ENCODE measurements at places on chromosomes 5 and 9. TPM values are rescaled to one million over a fixed set of nuclear protein-coding genes. Genes with fewer than 3 reads are reported as not detected.

DNA sequence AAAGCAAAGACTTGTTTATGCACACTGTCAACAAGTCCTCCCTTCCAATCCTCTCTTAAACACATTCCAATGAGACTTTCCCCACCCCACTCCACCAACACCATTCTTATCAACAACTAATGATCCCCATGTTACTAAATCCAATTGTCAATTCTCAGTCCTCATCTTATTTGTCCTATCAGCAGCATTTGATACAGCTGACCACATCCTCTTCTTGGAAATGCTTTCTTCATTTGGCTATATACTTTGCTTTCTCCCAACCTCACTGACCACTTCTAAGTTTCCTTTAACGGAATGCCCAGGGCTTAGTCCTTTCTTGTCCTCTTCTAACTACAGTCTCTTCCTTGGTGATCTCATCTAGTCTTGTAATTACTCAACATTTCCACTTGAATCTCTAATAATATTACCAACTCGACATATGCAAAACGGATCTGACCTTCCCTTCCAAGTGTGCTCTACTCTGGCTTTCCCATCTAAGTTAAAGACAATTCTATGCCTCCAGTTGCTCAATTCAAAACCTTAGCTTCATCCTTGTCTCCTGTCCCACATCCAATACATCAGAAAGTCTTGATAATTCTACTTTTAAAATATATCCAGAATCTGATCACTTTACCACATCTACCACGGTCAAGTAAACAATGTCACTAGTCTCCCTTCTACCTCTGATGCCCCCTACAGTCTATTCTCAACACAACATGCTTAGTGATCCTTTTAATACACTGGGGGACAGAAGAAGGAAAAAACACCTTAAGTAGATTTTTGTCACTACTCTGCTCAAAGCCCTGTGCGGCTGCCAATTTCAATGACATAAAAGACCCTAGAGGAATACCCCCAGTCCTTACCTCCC, 25.5 kb downstream of the AGTPBP1 start:
- H3K36me3 ChIP-seq: no peaks in the 10 kb centered on the region
- peak overlapping the region; percentile 37 for H3K4me3 ChIP-seq
- peaks cover 16% of the 10 kb centered on the region for H3K4me1 ChIP-seq
- H3K27me3 ChIP-seq: no peaks in the 10 kb centered on the region
- DNase-seq: peak; percentile 48

GRCh38 chr5:124923131-124923530, 176.7 kb upstream of the ZNF608 start:
- peak overlapping the region; percentile 86 for H3K27ac ChIP-seq
- H3K27me3 ChIP-seq: no peaks in the 10 kb centered on the region
- H3K4me1 ChIP-seq: peaks cover 30% of the 10 kb centered on the region
- no peak overlapping the region for H3K4me3 ChIP-seq
- H3K36me3 ChIP-seq: no peaks in the 10 kb centered on the region

DNA sequence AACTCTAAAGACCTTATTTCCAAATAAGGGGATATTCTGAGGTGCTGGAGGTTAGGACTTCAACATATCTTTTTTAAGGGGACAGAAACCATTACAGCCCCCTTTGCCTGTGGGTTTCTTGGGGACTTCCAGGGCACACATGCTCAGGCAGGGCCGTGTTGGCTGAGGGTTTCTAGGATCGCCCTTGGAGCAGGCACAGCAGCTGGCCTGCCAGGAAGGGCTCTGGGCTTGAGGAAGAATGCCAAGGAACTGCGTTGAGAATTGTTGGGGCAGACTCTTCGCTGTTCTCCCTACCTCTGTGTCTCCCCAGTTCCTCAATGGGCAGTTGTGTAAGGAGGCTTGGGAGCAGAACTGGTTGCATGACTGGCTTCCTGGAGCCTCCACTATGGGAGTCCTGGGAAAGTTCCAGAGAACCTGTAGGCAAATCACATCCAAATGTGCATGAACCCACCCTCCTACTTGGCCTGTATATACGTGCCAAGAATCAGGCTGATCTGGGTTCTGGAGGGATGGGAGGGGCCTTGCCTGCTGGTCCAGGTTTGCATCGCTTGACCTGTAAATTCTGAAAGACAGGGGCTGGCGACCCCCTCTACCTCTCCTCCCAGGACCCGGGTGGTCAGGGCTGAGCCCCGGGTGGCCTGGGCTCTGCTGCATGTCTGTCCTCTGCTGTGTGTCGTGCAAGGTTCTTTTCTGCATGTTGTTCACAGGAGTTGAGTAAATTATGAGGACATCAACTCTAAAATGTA, 65.5 kb downstream of the HSPA4 start:
- H3K27ac ChIP-seq: no peak overlapping the region
- H3K36me3 ChIP-seq: no peaks in the 10 kb centered on the region
- DNase-seq: no peak
- H3K4me1 ChIP-seq: peaks cover 3% of the 10 kb centered on the region
- H3K27me3 ChIP-seq: no peaks in the 10 kb centered on the region

GRCh38 chr5:14732991-14733390, 68.5 kb downstream of the OTULIN start:
- no peak overlapping the region for H3K27ac ChIP-seq
- H3K4me1 ChIP-seq: no peaks in the 10 kb centered on the region
- no peak for DNase-seq
- H3K4me3 ChIP-seq: no peak overlapping the region
- H3K27me3 ChIP-seq: no peaks in the 10 kb centered on the region

- no peaks in the 10 kb centered on the region for H3K27me3 ChIP-seq
- H3K27ac ChIP-seq: no peak overlapping the region
- H3K36me3 ChIP-seq: no peaks in the 10 kb centered on the region
- no peak overlapping the region for H3K4me3 ChIP-seq
Observed at GRCh38 chr5:760363-761058, 24.0 kb downstream of the ZDHHC11B start.

DNA sequence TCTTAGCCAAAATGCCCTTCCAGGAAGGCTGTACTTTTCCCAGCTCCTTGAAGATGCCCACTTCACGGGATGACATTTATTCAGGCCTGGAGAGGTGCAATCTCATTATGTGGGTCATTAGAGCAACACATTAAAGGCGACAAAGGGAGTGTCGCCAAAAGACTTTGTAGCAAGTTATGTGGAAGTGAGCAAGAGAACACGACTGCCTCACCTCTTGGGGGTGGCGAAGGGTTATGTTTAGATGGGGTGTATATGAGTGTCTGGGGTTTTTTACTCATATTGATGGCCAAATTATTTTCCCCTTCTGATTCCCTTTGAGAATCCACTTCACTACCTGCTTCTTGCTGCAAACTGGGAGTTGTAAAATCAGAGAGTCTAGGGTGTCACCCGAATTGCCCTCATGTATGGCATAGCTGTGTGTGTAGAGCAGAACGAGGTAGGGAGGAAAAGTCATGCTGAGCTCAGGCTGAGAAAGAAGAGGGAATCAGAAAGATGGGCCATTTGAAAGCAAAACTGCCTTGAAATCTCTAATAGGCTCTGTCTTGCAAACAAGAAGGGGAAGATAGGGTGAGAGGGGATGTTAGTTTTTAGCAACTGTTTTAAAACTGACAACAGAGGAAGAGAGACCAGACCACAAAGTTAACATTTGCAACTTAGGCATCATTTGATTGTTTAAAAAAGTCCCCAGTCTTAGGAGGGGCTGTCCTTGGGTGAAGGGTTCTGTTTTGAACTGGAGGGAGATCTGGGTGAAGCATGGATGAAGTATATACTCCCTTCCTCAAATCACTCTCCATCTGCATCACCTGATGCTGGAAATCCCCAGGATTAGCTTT, 97.1 kb upstream of the IL12B start:
- H3K27me3 ChIP-seq: no peaks in the 10 kb centered on the region
- peak; percentile 73 for DNase-seq
- H3K36me3 ChIP-seq: no peaks in the 10 kb centered on the region
- peaks cover 48% of the 10 kb centered on the region for H3K4me1 ChIP-seq
- H3K27ac ChIP-seq: peak overlapping the region; percentile 10

GRCh38 chr9:92963831-92964606, 16.7 kb downstream of the FGD3 start:
- H3K4me3 ChIP-seq: peak overlapping the region; percentile 72
- peaks cover 32% of the 10 kb centered on the region for H3K4me1 ChIP-seq
- no peaks in the 10 kb centered on the region for H3K27me3 ChIP-seq
- peak; percentile 80 for DNase-seq
- H3K27ac ChIP-seq: peak overlapping the region; percentile 97
- H3K36me3 ChIP-seq: no peaks in the 10 kb centered on the region

DNA sequence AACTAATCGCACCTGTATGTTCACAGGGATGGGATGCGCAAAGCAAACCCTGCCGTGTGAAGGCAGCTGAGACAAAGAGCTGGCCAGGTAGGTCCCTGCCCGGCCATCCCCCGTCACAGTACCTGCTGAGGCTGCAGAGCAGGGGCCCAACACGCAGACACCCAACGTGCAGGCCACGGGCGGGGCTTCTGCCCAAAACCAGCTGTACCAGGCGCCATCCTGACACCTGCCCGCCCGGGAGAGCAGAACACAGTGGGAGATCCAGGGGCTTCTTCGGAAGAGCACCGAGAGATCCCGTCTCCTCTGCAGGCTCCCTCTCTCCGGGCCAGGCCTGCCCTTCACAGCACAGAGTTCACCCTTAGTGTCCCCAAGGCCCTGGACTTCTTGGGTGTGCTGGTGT, 28.4 kb downstream of the ABO start:
- no peaks in the 10 kb centered on the region for H3K36me3 ChIP-seq
- no peak for DNase-seq
- no peak overlapping the region for H3K4me3 ChIP-seq
- no peak overlapping the region for H3K27ac ChIP-seq
- no peaks in the 10 kb centered on the region for H3K27me3 ChIP-seq
- no peaks in the 10 kb centered on the region for H3K4me1 ChIP-seq

DNA sequence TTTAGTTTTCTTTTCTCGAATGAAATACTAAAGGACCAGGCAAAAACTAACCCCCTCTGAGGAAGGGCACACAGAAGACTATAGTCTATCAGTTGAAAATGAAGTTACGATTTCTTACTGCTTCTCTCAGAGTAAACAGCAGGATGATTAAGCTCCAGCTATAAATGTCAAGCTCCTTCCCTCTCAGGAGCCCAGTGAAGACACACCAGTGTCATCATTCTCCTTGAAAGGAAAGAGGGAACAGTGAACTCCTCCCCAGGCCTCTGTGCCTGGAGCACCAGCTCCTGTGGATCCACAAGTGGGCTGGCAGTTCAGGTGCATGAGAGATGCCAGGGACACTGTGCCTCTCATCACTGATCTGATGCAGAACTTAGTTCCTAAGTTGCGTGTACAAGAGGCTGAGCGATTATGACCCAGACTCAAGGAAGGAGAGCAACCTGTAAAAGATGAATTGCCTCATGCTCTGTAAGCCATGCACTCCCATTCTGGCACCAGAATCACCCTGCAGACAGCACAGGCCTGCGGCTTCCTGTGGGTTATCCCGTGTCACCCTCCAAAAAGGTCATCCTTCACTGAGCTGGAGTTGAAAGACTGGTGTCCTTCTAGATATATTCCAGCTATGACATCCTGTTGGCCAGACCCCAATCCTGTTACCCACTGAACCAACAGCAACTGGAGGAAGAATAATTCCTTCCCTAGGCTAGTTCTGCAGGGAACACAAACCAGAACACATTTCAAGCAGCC, 394.0 kb downstream of the SEMA5A start:
- H3K27ac ChIP-seq: no peak overlapping the region
- no peak overlapping the region for H3K4me3 ChIP-seq
- H3K27me3 ChIP-seq: no peaks in the 10 kb centered on the region
- no peak for DNase-seq
- H3K4me1 ChIP-seq: no peaks in the 10 kb centered on the region

DNA sequence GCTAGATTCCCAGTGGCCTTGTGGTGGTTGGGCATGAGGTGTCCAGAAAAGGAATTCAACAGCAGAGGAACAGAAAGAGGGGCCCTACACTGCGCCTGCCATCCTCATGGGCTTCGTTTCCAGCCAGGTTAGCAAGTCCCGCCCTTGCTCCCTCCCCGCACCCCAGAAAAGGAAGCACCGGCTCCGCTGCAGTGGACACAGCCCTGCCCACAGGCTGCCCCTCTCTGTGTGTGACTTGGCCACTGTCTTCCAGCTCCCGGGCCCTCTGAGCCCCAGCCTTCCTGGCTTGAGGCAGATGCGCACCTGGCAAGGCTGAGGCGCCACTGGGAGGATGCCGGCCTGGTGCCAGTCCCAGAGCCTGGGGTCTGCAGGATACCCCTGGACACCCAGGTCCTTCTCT, 305.0 kb upstream of the IRX4 start:
- H3K27ac ChIP-seq: no peak overlapping the region
- no peak for DNase-seq
- no peaks in the 10 kb centered on the region for H3K27me3 ChIP-seq
- no peaks in the 10 kb centered on the region for H3K36me3 ChIP-seq
- H3K4me1 ChIP-seq: no peaks in the 10 kb centered on the region

DNA sequence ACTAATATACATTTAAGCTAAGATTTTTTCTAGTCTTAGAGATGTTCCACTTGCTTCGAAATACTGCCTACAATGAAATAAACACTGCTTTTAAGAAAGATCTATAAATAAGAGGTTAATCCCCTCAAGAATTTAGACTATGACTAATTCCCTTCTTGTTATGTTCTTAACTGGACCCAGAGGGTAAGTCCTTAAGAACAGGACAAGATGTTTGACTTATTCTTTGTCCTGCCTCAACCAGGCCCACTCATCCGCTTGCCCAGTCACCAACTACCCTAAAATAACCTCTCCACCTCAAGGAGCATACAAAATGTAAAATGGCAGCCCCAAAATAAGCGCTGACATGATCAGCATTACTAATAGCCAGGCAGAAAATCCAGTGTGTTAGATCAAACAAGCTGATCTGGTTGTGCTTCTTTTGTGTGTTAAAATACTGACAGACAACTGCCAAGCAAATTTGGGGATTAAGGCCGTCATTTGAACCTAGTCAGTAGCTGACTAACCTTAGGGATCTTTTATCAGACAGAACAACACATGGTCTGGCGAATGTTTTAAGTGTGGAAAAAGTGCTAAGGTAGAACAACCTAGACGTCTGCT, 93.7 kb upstream of the SMC5 start:
- H3K27ac ChIP-seq: no peak overlapping the region
- H3K4me1 ChIP-seq: no peaks in the 10 kb centered on the region
- H3K4me3 ChIP-seq: no peak overlapping the region
- no peaks in the 10 kb centered on the region for H3K27me3 ChIP-seq

Gene EIF4E1B
- total RNA-seq: not detected

Gene MAMDC2
- not detected for total RNA-seq

Gene UHRF2
- 44.4 TPM for total RNA-seq

Gene NR6A1
- total RNA-seq: 8.7 TPM

Gene IL3
- total RNA-seq: not detected

Gene FAM221B
- not detected for total RNA-seq

Data from GM12878 (cell line).